ENCODE measurements at places on chromosomes 1 and 21.

GRCh38 chr1:27109103-27109822, 45.7 kb downstream of the SLC9A1 start:
- DNase-seq, result no peak

DNA sequence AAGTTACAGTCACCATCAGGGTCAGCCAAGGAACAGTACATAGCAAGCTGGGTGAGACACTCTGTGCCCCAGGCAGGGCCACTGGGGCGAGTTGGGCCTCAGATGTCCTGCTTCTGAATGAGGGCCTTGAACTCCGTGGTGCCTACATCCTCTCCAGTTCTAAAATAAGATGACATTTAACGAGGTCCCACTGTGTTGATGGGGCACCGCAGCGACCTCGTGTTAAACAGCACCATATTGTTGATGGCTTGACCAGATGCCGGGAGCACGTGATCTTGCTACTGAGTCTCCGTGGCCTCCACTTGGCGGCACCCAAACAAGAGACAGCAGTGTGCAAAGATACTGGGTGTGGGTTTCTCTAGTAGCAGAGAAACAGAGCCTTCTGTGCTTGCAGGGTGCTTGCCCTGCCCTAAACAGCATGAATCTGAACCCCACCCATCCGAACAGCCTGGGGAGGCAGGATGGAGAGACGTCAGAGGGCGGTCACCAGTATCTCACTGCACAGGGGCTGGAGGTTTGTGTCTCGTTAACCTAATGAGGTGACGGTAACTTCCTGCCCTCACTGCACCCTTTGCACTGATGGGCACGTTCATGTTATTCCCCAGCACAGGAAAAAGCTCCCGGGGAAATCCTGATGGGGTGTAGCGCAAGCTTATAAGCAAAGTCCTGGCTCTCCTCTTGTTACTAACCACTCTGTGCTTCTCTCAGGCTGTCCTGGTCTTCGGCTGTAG, 324.4 kb downstream of the AJAP1 start:
- peak; percentile 21 for DNase-seq

GRCh38 chr1:240682166-240682858, 70.4 kb upstream of the GREM2 start:
- DNase-seq, result no peak

DNA sequence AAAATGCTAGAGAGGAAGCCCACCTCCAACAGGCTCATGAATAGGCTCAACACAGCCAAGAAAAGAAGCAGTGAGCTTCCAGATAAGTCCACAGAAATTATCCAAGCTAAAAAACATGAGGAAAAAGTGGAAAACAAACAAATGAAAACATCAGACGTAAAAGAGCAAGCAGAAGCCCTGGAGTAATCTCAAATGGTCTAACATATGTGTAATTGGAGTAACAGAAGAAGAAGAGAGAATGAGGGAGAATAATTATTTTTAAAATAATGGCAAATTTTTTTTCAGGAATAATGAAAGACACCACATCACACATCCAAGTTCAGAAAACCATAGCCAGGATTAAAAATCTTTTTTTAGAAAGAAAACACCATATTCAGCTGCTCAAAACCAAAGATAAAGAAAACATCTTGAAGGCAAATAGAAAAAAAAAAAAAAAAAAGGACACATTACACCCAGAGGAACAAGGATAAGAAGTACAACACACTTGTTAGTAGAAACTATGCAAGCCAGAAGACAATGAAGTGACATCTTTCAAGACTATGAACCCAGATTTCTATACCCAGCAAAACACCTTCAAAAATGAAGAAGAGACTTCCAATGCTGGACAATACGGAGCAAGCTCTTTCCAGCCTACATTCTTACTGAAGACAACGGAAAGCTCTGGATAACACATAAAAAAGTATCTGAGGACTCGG, 10.6 kb upstream of the SUMO3 start:
- DNase-seq, result no peak

- no peak for DNase-seq
Observed at GRCh38 chr1:216464489-216464888, 41.2 kb upstream of the USH2A start.
